ENCODE measurements at places on chromosomes 3 and 15.

GRCh38 chr3:182389071-182389815 lies 404.1 kb upstream of the ATP11B start:
- no peak for DNase-seq

DNA sequence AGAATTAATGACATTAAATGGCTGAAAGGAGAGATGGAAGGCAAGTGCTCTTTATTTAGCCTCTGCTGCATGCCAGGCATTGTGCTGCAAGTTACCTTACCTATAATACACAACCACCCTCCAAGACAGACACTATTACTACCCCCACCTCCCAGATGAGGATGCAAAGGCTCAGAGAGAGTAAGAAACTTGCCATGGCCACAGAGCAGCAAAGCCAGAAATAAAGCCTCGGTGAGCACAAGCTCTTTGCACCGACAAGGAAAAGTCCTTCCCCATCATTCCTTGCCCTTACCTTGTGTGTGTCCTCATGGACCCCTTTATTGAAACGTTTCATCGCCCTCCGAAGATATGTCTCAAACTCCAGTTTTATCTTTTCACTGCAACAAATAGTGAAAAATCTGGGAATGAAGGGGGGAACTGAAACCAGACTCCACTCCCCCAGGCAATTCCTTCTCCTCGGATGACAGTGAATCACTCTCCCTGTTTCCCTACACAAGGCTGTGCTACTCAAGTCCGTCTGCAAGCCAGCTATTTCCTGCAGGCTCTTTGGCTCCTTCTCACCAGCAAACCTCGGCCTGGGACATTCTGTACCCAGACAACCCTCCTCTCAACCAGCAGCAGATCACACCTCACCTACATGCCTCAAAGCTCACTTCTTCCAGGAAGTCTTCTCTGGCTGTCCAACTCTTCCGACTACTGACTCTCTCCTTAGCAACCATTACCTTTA lies 11.4 kb downstream of the XPC start:
- no peak for DNase-seq

- no peak for DNase-seq
These were observed 330.3 kb upstream of the SGO1 start for GRCh38 chr3:20516311-20516710.

DNA sequence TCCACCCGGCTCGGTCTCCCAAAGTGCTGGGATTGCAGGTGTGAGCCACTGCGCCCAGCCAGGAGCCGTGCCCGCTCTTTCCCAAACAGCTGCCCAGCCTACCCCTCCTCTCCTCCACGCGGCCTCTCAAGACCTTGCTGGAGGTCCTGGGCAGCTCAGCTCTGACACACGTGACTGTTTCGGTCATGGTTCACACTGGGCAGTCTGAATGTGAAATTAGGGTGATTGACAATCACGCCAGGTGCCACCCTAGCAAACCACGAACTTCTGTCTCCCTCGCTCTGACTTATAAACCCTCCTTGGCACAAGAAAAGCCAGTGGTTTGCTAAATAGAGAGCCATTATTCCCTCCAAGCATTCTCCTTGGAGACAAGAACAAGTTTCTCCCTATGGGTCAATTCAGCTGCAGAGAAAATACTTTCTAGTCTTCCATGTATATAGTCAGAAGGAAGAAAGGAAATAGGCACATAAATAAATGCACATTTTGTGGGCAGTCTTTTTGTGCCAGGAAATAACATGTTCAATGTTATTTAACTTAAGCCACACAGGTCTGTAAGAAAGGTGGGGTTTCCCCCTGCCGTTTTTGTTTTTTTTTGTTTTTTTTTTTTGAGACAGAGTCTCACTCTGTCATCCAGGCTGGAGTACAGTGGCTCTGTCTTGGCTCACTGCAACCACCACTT lies 121.9 kb upstream of the MEF2A start:
- no peak for DNase-seq

GRCh38 chr3:40387001-40387894 lies at the start of gene ENTPD3:
ENTPD3 (plus strand) TSS chr3:40387184; CDS start chr3:40388058, 874 bp downstream.
- DNase-seq, result peak; percentile 10

DNA sequence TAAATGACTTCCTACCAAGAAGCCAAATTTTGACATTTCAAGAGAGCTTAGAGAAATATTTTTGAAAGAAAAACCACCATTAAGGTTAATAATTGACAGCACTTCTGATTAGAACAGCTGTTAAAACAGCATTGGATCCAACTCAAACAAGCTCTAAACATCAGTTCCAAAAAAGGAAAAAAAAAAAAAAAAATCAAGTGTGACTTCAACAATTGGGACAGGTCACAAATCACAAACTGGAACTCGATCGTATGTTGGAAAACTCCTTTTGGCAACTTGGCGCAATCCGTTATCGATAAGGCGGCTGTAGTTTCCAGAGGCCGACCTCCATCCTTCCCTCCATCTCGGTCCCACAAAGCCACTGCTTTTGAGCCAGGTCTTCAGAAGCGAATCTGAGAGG lies 17.8 kb downstream of the TLE3 start:
- DNase-seq, result no peak

DNA sequence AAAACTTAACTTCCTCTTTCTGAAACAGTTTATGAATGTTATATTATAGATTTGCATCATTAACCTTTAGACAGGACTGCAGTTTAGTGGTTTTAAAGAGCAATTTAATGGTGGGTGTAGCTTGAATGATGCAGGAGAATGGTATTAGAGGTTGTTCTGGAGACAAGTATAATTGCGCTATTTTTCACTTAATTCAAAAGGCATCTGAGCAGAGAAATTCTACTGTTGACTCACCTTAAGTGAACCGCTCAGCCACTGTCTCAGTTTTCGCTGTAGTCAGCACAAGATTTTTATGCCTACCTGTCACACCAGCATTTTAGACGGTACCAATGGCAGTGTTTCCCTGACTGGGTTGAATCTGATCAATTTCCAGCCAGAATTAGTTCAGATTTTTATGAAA lies 348.8 kb upstream of the DCBLD2 start:
- DNase-seq, result no peak

- DNase-seq, result no peak
These were observed 30.3 kb downstream of the SUCLG2 start for GRCh38 chr3:67624078-67624477.

DNA sequence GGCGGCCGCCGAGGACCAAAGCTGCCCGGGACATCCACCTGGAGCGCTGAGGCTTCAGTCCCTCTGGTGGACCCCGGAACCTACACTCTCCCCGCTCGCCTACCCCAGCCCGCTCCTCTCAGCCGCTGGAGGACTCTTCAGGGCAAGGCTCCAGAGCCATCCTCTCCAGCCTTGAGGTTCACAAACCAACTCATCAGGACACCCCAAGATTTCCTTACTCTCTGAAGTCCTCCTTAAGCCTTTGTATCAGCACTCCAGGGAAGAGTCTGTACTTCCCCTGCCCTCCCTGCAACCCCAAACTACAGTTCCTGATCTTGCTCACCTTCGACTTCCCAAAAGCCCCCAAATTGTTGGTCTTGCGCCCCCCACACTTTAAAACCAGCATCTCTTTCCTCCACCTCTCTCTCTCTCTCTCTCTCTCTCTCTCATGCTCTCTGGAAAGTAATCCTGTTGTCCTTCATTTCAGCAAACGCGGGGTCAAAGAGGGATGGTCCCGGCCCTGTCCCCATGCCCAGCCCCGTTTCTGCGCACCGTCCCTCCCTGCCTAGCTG lies 438 bp downstream of the THBS1 start:
- no peak for DNase-seq

- DNase-seq, result no peak
These were observed 29.2 kb downstream of the NEO1 start for GRCh38 chr15:73081321-73081958.

DNA sequence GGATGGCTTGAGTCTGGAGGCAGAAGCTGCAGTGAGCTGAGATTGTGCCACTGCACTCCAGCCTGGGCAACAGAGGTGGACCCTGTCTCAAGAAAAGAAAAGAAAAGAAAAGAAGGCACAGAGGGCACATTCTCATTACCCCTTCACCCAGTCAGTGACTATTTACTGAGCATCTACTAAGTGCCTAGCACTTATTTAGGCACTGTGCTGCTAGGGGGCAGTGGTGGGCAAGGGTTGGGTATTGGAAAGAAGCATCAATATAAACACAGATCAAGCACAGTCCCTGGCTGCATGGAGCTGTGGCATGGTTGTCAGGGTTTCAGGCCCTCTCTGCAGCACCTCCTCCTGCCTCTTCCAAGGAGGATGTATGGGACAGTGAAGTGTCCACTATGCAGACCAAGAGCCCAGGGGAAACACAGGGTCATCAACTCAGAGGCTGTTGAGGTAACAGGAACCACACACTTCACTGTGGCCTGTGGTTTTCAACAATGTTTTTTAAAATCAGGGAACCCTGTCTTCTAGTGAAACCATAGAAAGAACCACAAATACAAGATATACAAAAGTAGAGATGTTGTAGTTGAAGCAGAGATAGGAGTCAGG lies 138.5 kb downstream of the RAB11A start:
- no peak for DNase-seq

GRCh38 chr3:169563775-169564059 lies 99.8 kb downstream of the MECOM start:
- no peak for DNase-seq

GRCh38 chr15:81511138-81511537 lies 137.1 kb upstream of the TMC3 start:
- no peak for DNase-seq

GRCh38 chr15:31303726-31304648 lies 22.6 kb upstream of the KLF13 start:
- no peak for DNase-seq

DNA sequence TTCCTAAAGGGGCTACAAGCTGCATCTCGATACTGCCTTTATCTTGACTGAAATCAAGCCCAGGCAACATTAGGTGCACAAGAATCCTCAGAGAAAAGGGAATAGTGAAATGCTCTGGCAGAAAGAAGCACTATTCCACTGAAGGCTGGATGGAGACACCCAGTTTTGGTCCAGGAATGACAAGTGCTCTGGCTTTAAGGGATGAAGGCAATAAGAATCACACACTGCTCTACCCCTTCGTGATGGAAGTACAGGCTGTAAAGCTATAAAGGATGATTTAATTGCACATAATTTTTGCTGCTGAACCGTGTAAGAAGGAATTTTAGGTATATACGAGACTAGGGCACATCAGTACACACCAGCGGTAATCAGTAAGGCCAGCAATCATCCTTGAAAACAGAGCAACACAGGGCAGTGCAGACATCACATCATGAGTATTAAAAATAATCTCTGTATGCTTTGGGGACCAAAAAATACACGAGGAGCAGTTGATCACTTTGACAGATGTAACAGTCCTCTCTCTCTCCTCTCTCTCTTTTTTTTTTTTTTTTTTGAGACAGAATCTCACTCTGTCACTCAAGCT lies 414.6 kb upstream of the TBL1XR1 start:
- no peak for DNase-seq

GRCh38 chr15:40846841-40847222 lies 3.0 kb downstream of the SPINT1 start:
- DNase-seq, result no peak

GRCh38 chr3:28912120-28912885 lies 368.6 kb upstream of the RBMS3 start:
- DNase-seq, result no peak

DNA sequence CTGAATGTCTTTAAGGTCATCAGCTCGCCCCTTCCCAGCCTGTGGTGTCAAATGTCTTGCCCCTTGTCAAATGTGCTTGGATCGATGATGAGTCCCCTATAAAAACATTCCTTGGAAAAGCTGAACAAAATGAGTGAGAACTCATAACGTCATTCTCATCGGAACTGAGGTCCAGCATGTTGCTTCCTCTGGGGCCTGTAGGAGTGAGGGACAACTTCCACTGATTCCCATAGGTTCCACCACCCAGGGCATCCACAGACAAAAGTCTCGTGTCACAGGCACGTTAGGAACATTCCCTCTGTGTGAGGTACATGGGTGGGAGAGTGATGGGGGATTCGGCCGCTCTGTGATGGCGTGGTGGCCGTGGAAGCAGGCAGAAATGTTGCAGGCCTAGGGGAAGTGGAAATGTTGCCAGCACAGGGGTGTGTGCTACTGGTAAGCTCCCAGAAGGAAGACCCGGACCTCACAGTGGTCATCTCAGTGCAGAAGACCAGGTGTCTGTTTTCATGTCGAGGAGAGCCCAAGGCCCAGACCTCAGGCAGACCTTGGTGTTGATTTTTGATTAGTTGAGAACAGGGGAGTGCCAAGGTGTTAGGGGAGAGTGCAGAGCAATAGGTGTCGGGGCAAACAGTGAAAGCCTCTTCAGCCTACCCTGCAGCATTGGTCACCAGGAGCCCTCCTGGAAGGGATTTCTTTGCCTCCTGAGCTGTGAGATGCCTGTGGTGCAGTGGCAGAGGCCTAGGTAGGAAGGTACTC lies 96.8 kb downstream of the SNRPN start:
- no peak for DNase-seq

- DNase-seq, result no peak
These were observed 25.9 kb upstream of the GP9 start for GRCh38 chr3:129034642-129035041.

DNA sequence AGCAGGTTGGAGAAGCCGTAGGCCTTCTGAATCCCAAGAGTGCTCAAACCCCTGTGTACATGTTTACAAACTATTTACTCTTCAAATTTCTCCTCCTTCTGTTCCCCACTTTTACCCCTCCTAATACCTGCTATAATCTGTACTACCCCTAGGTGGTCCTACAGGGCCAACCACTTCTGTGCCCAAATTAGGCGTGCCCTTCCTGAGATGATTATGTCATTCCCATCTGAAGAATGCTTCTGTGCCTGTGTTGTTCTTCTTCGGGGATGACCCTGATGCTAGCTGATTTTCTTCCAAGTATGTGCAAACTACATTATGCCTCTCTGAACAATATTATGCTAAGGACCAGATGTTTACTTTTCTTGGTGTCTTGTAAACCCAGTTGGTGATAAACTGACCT lies 20.5 kb downstream of the RBP2 start:
- no peak for DNase-seq

DNA sequence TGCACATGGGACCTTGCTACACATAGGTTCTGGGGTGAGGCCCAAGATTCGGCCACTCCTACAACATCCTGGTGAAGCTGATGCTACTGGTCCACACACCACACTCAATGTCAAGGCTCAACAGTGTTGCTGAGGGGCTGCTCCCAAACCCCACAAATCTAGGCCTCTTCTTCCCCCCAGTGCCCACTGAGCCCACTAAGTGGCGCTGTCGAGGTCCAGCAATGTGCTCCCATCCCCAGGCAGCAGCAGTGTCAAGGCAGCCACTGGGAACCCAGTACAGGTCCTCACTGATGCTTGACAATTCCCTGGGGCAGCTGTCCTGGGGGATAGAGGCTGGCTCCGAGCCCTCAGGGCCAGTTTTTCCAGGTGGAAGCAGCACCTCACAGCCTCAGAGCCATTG lies 21.5 kb downstream of the SCN5A start:
- DNase-seq, result no peak

DNA sequence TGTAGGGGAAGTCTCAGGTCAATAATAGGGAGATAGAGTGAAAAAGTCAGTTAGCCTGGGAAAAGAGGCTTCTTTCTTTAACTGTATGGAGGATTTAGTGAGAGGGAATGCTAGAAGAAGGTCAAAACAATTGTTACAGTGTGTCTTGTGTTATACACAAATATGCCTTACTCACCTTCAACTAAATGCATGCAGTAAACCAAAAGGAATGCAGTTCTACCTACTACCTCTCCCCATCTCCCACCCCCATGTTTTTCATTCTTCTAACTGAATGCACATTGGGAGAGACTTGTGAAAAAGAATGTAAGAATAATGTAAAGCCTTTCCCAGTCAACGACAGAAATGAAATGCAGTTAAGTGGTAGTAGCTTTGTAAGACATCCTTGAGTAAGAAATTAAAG lies 33.8 kb downstream of the CCDC66 start:
- DNase-seq, result no peak

- no peak for DNase-seq
These were observed 413.2 kb downstream of the NTRK3 start for GRCh38 chr15:87843312-87843711.

Data from stimulated activated CD4-positive, alpha-beta T cell treated with anti-CD3 and anti-CD28 coated beads, Interleukin-1b, Interleukin-23, amount 100 ng/mL, for 1 hour (primary cell).